ENCODE measurements at places on chromosomes 3 and 15.

DNA sequence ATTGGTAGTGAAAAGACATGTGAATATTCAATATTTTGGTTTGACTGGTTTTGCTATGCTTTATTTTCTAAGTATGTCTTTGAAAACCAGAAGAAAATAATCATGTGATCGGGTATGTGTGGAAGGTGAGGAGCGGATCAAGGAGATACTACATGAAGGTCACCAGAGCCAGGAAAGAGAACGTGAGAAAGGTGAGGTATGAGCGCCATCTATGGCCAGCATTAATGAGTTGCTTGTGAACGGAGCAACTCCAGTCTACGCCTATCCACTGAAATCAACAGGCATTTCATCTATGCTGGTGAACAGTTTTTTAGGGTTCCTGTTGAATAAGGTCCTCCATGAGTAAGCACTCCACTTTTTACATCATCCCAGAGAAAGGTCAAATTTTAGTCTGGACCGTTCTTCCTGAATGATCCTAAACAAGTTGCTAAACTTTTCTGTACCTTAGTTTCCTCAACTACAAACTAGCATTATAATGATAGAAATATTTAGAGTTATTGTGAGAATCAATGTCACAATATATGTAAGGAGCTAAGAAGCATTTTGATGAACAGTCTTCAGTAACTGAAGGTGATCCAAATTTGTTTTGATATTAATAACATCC, 1435.2 kb upstream of the CADM2 start:
- DNase-seq: no peak

- DNase-seq: no peak
Observed at GRCh38 chr3:77605308-77605707, 565.4 kb downstream of the ROBO2 start.

DNA sequence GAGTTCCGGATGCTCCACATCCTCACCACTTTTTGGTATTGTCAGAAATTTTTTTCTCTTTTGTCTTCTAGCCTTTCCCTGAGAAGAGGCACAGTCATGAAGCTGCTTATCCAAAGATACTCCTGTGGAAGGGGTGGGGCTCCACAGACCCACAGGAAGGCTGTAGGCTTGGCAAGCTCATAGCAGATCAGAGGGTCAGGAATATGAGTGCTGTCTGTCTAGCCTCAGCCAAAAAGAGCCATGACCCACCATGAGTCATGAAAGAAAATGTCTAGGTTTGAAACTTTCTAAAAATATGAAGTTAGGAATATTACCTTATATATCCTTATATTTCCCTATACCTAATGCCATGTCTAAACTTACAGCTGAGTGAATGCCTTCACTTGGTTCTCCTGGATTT, 118.2 kb upstream of the THBS1 start:
- DNase-seq: no peak

- DNase-seq: no peak
Observed at GRCh38 chr3:184222521-184222920, 6.9 kb upstream of the VWA5B2 start.

GRCh38 chr3:33908250-33908851, 109.9 kb downstream of the PDCD6IP start:
- DNase-seq: no peak

DNA sequence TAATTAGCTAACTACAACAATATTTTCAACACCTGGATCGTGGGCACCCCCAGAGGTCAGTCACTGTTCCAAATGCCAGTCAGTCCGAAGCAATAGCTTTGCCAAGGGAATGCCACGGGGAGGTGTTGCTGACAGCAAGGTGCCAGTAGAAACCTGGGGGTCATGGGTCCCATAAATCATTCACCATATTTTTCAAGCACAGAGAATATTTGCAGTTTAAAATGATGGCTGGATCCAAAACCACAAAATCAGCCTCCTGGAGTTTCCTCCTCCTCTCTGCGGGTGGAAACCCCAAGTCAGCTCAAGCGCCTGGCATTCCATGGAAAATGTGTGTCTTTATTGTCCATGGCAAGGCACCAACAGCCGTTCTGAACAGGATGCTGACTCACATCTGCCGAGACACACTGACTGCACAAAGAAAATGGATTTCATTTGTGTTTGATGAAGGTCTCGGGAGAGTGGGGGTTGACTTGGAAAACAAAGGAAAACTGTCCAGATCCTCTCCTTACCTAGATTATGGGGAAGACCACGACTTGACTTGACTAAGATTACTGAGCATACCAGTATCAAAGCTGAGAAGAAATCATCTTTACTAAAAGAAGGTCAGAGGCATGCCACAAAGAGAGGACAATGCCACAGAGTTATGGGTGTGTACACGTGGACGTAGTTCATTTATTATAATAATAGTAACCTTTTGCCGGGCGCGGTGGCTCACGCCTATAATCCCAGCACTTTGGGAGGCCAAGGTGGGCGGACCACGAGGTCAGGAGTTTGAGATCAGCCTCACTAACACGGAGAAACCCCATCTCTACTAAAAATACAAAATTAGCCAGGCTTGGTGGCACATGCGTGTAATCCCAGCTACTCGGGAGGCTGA, 26.4 kb downstream of the ANXA2 start:
- peak; percentile 55 for DNase-seq

GRCh38 chr15:69699096-69699495, 246.5 kb downstream of the RPLP1 start:
- DNase-seq: no peak

DNA sequence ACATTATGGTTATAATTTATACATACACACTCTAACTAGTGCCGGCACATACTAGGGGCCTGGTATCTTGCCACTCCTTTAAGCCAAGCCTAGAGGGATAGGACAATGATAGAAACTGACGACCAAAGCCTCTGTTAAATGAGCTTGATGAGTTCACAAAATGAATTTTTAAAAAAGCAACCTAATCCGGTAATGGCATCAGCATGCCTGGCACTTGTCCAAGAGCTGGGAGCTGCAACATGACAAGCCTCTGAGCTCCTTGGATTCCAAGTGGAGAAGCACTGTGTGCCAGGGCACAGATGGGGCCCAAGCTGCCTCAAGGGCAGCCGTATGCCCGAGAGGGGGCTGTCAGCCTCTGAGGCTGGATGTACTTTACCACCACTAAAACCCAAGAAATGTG, 9.7 kb downstream of the ETV5 start:
- no peak for DNase-seq

GRCh38 chr3:50604628-50605588, 6.7 kb downstream of the CISH start:
- no peak for DNase-seq

GRCh38 chr15:55915221-55915620, 78.2 kb downstream of the NEDD4 start:
- DNase-seq: no peak

DNA sequence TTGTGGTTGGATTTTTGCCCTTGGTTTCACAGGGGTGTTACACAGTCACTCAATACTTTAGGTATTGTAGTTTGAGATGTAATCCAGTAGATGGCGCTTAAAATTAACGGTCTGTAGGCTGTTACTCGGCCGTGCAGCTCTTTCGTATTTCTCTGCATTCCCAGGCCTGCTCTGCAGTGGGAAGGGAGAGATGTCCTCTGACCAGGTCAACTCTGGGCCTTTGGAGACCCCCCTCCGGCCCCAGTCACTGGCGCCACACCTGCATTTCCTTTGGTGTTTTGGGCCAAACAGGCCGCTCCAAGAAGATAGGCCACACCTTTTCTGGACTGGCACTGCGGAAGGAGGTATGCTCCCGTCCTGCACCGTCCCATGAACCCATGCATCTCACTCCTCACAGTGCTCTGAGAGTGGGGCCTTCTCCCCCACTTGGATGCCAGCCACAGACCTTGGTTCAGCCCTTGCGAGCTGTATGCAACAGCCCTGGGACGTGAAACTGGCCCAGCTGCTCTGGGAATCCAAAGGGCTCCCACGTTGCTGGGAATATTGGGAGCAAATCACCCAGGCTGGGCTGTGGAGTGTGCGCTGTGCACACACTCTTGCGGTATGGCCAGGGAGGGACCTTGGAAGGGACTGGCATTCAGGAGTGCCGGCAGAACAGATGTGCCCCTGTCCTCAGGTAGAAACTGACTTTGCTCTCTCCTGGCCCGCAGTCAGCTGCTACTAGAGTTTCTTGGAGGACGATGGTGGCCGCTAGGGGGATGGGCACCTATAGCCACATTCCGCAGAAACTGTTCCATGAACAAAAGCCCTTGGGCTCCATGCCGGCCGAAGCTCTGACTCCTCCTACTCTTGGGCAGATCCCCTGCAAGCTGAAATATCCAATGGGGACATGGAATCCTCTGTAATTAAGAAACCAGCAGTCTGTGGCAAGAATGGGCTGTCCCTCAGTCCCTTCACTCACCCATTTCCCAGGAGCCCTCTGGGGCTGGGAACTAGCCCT, 410.5 kb upstream of the CADM2 start:
- no peak for DNase-seq

GRCh38 chr3:186974824-186975313, 44.5 kb downstream of the ST6GAL1 start:
- DNase-seq: no peak

GRCh38 chr3:170560717-170561382, 25.0 kb downstream of the SLC7A14 start:
- no peak for DNase-seq

GRCh38 chr3:168061332-168061996, 34.3 kb downstream of the GOLIM4 start:
- no peak for DNase-seq

DNA sequence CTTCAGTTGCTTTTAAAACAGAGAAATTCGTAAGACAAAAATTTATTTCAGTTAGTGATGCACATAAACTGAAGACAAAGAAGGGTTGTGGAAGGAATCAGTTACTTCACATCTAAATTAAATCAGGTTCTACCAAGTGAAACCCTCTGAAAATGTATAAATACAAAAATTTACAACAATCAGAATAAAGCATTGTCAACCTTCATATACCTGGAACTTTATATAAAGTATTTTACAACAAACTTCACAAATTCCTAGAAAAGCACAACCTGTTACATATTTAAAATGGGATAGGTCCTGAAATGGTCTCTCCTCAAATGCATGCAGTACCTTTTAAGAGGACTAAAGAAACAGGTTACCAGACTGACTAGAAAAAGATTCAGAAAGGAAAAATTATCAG, 26.9 kb downstream of the ATOSA start:
- DNase-seq: no peak

DNA sequence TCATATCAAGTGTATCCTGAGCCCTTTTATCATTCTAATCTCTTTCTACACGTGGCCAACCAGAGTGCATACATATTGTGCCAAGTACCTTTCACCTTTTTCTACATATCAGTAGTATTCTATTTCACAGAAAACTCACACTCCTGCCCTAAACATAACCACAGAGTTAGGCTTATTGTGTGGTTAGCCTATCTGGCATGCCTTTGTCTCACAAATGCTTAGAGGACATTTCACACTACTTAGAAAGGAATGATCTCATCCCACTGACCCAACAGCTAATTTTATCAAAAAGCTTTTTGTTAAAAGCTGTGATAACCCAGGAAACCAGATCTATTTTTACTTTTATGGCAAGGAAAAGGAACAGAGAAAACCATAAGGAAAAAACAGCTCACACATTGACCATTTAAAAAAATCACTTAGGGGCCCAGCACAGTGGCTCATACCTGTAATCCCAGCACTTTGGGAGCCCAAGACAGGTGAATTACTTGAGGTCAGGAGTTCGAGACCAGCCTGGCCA, 17.8 kb upstream of the MAP4 start:
- no peak for DNase-seq

DNA sequence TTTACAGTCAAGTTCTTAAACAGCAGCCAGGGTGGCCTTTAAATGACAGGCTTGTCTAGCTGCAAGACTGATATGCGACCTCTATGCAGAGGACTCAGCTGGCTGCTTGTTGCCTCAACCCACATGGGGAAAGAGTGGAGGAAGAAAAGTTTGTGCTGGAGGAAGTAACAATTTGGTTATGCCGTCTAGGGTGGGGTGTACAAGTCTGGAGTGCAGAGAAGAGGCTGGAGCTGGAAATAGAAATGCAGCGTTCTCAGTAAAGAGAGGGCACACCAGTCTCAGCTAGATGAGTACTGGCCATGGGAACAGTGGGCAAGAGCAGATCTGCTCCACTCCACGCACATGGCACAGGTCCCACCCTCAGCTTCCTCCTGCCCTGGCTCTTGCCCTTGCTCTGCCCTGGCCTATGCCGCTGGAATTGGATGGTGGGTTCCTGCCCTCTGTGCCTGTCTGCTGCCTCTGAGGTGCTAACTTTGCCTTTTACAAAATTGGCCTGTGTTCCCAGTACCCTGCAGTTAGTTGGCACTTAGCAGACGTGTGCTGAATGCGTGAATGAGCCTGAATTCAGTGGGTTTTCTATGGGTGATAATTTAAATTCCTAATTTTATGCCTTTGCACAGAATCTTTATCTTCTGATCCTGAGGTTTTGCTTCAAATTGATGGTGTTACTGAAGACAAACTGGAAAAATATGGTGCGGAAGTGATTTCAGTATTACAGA, 59.7 kb upstream of the FURIN start:
- DNase-seq: no peak

DNA sequence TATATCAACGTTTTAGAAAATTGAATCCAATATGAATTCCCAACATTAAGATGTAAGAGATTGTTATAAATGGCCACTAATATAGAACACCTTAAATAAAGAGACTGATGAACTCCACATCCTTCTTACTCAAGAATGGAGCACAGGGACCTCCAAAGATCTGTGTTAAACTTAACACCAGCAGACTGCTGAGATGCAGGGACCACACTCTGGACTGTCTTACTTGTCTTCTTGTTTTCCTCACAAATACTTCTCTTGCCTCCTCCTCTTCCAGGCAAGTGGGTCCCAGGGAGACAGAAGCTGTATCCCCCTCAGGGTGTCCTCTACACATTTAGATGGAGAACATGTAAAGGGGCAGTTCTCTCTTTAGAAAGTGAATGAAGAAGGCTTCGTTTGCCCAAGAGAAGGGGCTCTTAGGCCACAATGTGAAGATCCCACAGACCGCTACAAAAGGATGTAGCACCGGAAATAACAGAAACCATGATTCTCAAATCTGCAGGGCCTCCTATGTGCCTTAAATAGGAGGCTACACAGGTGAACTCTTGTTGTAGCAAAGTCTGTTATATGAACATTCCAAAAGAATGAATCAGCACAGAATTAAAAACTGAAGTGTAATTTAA, 52.2 kb downstream of the SATB1 start:
- DNase-seq: no peak

- DNase-seq: no peak
Observed at GRCh38 chr15:53580366-53580765, 179.1 kb downstream of the WDR72 start.

GRCh38 chr15:52527911-52528563, 643 bp downstream of the MYO5A start:
- no peak for DNase-seq

- no peak for DNase-seq
Observed at GRCh38 chr15:38564557-38565286, at the start of gene RASGRP1. RASGRP1 (minus strand) TSS chr15:38564814; CDS start chr15:38564628, 186 bp downstream.

DNA sequence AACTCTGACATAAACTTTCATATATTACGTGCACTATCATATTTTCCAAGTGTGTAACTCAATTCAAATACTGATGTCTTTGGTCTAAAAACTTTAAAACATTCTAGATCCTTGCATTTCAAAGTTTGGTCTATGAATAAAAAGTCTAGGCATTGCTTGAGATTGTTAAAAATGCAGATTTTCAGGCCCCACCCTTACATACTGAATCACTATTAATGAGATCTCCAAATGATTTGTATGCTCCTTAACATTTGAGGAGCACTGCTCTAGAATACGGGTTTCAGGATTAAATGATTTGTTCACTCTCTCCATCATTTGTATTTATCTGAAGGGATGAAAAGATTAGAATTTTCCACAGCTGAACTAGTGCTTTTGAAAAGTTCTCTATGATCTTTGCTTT, 202.9 kb downstream of the KBTBD8 start:
- no peak for DNase-seq

Measured in GOT3 (cell line).